ENCODE measurements at places on chromosomes 7 and 10. TPM values are rescaled to one million over a fixed set of nuclear protein-coding genes. Genes with fewer than 3 reads are reported as not detected.

FAM25C gene
- total RNA-seq, result not detected

DNA sequence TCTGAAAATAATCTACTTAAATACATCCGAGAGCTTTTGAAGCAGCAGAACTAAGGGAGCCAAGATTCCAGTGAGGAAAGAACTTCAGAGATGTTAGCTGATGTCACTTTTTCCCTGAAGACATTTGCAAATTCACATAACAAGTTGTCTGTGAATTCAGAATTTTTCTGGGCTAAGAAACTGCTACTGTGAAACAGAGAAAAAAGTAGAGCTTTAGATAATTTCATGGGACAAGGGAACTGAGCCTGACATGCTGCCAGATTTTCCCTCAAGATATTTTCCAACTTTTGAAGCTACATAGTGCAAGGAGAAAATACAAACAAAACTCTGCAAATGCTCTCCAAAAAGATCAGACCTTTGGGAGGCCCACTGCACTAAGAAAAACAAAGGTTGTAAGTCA lies 484.2 kb downstream of the ANKRD7 start:
- DNase-seq, result no peak

APBB1IP gene
- not detected for total RNA-seq

DNA sequence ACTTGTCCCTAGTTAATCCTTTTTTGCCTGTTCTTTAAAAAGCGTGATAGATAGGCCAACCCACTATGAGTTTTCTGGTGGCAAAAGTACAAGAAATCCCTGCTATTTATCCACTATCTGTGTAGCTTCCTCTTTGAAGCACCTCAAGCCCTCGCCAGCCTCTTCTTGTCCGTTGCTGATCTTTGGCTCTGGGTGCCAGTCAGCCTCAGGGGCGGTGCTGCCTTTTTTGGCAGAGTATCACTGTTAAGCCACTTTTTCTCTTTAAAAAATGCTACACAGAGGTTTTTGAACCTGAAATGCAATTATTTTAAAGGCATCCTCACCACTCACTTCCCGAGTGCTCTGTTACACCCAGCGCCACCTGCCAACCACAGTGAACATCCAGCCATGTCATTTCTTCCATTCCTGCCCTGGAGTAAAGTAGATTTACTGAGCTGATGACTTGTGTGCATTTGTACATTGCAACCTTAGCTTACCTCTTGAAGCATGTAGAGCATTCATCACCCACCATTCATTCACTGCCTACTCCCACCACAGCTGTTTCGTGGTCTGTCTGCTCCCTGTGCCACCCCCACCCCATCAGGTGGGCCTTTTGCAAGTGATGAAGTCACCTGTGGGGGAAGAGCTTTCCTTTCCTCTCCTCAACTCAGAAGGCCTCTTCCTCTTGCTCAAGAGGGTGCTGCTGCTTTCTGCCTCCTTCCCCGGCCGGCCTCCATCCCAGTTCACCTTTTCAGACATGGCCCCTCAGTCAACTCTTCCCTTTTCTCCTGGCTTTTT lies 414.2 kb upstream of the GALNT17 start:
- DNase-seq, result no peak

MRLN gene
- not detected for total RNA-seq

FOXI2 gene
- total RNA-seq, result not detected

DNA sequence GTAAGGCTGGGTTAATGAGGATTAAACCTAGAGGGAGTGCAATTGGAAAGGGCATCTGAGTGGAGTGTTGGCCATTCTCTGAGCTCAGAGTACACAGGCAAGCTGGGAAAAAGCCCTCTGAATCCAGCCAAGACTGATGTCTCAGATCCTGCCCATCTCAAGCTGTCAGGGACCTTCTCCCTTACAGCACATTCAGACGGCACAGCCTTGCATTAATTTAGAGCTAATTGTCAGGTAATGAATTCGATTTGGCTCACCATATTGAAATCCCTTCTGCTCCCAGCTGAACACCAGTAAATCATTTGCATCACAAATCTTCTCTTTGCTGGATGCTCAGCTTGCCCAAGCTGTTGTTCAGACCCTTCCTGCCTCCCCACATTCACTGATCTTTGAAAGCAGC lies 399.3 kb upstream of the PODXL start:
- DNase-seq, result no peak

CCDC7 gene
- total RNA-seq, result 5.4 TPM

GRCh38 chr10:1090696-1091095 lies 34.5 kb downstream of the WDR37 start:
- no peak for DNase-seq

DNA sequence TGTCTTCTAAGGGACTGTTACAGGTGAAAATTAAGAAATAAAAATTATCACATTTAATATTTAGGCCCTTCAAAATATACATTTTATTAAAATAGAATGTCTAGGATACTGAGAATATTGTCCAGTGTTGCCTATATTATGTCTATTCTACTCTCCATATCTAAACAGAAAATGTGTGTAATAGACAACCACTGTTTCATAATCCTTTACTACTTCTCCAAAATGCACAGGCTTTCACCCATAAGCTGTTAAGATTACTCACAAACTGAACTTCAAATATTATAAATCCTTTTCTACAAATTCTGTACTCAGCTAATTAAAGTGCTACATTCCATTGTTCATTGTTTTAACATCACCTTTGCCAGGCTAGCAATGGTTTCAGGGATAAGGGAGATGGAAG lies 56.7 kb upstream of the TFEC start:
- DNase-seq, result no peak

DNA sequence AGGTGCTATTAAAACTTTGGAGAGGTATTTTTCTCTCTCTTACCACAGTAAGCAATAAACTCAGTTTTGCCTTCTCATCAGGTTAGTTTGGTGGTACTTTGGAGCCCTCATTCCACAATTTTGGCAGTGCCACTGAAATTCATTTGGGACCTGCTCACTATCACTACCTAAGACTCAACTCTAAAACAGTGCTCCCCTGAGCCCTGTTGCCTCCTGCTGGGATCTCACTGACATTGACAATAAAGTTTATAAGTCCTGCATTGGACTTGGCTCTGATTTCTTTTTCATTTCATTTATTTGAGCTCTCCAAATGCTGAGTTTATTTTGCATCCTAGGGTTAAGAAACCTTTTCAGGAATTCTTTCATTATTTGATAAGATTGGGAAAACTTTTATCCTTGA lies 130.8 kb upstream of the HPS1 start:
- no peak for DNase-seq

RBM33 gene
- 74.6 TPM for total RNA-seq

GRCh38 chr10:102434394-102435132 lies 2.2 kb upstream of the CUEDC2 start:
- no peak for DNase-seq

DNA sequence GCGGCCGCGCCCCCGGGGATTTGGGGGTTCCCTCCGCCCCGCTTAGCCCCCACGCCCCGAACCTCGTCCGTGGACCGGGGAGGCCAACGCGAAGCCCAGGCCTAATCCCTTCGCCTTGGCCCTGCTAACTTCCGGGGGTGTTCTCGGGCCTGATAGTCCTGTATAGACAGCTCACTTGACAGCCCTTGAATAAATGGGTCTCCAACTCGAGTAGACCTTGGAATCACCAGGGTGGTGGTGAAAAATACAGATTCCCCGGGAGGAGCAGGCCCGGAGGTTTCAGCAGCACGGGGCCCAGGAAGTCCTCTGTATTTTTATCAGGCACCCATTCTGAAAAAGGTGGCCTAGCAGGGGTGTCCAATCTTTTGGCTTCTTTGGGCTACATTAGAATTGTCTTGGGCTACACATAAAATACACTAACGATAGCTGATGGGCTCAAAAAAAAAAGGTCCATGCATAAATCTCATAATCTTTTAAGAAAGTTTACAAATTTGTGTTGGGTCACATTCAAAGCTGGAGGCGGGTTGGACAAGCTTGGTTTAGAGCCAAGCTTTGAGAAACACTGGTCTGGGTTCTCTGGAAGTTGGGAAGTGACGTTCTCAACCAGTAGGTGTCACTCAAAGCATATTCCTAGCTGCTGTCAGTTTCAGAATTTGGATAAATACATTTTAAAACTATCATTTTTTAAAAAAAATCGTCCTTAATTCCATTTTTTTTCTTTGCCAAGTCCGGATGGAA lies 221.7 kb downstream of the PHTF2 start:
- DNase-seq, result peak; percentile 34

GRCh38 chr10:1179346-1180070 lies 123.3 kb downstream of the WDR37 start:
- no peak for DNase-seq

DNA sequence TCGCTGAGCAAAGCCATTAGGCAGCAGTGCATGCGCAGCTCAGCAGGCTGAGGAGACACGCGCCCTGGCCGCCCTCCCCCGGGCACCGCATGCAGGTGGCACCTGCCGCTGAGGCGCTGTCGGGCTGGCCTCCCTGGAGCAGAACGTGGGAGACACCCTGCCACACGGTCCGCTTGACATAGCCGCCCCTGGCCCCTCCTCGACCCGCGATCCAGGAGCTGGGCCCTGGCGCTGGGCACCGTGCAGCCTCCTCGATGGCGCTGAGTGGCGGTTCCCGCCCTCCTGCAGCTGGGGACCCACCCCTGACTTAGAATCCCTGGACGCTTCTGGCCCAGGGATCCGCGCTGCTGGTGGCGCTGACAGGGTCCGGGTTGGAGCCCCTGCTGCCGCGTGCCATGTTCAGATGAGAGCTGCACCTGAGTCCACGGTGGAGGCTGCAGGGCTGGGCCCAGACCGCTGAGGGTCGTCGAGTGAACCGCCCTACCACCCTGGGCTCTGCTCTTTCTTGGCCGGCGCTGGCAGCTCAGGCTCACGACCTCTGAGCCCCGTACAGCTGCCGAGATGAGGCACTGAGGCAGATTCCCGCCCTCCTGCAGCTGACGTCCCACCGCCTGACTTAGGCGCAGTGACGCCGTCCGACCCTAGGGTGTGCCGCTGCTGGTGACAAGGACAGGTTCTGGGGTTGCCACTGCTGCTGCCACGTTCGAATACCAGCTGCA lies 116.8 kb downstream of the OR13A1 start:
- no peak for DNase-seq

All from neural crest cell (in vitro differentiated cells).